ENCODE measurements at places on chromosomes 16 and 17.

GRCh38 chr16:84294531-84295142 lies at the start of gene WFDC1:
Gene WFDC1, plus strand, starts transcription at chr16:84294878. Its CDS starts 94 bp downstream, at chr16:84294972.
- H3K27me3 ChIP-seq: peaks cover 8% of the 10 kb centered on the region
- no peak for DNase-seq
- H3K27ac ChIP-seq: no peak within 1 kb of the TSS
- H3K4me1 ChIP-seq: peaks cover 5% of the 10 kb centered on the region
- H3K4me3 ChIP-seq: no peak within 1 kb of the TSS

- DNase-seq: no peak
- H3K27ac ChIP-seq: peak overlapping the region; percentile 92
- no peaks in the 10 kb centered on the region for H3K27me3 ChIP-seq
Measured at GRCh38 chr17:61928101-61928436, 287 bp upstream of the INTS2 start.

DNA sequence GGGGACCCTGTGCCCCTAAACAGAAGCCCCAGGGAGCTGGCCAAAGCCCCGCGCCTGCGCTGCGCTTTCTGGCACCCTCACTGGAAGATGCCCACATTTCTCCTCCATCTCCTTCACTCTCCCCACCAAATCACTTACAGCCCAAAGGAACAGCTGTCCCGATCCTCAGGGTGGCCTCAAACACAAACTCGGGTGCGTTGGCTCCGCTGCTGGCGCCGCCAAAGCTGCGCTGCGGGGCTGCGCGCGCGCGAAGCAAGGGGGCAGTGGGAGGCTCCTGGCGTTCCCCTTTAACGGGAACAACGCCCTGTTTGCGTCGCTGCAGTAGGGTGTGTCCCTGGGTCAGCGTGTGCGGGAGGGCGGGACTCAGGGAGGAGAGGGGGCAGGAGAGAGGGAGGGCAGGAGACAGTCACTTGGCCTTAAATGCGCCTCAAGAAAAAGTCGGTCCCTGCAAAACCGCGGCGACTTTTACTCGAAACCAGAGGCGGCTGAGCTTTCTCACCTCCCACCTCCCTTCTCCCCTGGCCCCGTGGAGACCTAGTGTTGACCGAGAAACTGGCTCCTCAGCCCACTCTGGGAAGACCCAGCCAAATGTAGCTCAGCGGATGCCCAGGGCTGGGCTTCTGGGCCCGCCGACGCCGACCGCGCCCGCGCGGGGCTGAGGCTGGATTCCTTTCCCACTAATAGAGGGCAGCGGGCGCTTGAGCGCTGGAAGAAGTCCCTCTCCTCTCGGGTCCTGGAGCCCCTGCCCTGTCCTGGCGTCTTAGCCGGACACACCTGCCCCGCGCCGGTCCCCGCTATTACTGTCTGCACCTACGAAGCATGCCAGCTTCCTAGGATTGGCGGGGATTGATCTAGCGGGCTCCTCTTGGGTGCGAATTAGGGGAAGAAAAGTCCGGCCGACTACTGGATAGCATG lies 2.6 kb downstream of the PMP22 start:
- peaks cover 6% of the 10 kb centered on the region for H3K36me3 ChIP-seq
- H3K4me1 ChIP-seq: peaks cover 14% of the 10 kb centered on the region
- H3K27ac ChIP-seq: peak overlapping the region; percentile 94
- H3K27me3 ChIP-seq: no peaks in the 10 kb centered on the region
- peak; percentile 94 for DNase-seq

DNA sequence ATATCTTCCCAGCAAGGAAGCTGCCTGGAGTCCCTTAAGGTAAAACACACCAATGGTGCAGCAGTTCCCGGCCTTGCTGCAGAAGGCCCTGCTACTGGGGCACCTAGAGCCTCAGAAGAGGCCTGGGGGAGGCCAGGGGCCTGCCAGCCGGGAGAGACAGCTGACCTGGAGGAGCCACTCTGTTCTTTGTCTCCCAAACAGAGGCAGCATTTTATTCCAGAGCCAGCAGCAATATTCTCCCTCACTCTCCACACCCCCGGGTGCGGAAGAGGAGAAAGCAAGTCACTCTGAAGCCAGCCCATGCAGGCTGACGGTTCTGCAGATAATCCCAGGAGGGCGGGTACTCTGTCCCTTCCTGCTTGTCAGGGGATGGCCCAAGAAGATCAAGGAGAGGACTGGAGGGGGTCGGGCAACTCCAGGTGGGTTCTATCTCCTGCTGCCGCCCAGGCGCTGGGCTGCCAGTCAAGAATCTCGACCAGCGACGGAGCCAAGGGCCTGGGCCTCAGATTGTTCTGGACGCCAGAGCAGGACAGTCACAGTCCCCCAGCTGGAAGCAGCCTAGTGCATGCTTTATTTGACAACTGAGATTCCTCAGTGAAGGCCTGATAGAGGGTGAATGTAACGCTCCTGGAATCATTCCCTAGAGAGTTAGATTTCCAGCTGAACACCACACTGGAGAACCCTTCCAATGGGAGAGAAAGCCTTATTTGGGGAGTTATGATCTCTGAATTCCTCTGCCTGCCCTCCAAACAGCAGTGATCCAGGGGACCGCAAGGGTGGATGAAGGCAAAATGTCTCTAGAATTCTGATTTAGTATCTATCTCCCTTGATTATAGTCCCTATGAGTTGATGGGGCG lies 1.1 kb upstream of the KIFC3 start:
- no peak overlapping the region for H3K4me3 ChIP-seq
- H3K27me3 ChIP-seq: no peaks in the 10 kb centered on the region
- peaks cover 6% of the 10 kb centered on the region for H3K36me3 ChIP-seq
- H3K27ac ChIP-seq: no peak overlapping the region
- H3K4me1 ChIP-seq: peaks cover 21% of the 10 kb centered on the region
- no peak for DNase-seq

- H3K27me3 ChIP-seq: no peaks in the 10 kb centered on the region
- H3K4me1 ChIP-seq: no peaks in the 10 kb centered on the region
- no peak overlapping the region for H3K27ac ChIP-seq
- no peak overlapping the region for H3K4me3 ChIP-seq
Measured at GRCh38 chr17:60398227-60398959, 6.5 kb upstream of the USP32 start.

- DNase-seq: no peak
- H3K27me3 ChIP-seq: no peaks in the 10 kb centered on the region
- H3K27ac ChIP-seq: no peak overlapping the region
- peaks cover 3% of the 10 kb centered on the region for H3K36me3 ChIP-seq
Measured at GRCh38 chr16:22240023-22240710, 34.1 kb downstream of the EEF2K start.

- no peaks in the 10 kb centered on the region for H3K4me1 ChIP-seq
- no peaks in the 10 kb centered on the region for H3K27me3 ChIP-seq
- DNase-seq: no peak
Measured at GRCh38 chr17:19719355-19720209, 3.2 kb upstream of the SLC47A2 start.

GRCh38 chr16:48110982-48111381 lies 44.8 kb downstream of the ABCC12 start:
- peaks cover 13% of the 10 kb centered on the region for H3K27me3 ChIP-seq
- H3K4me3 ChIP-seq: no peak overlapping the region
- H3K4me1 ChIP-seq: no peaks in the 10 kb centered on the region
- no peak overlapping the region for H3K27ac ChIP-seq
- DNase-seq: no peak

- H3K27ac ChIP-seq: no peak overlapping the region
- H3K4me3 ChIP-seq: no peak overlapping the region
- no peak for DNase-seq
- no peaks in the 10 kb centered on the region for H3K4me1 ChIP-seq
- H3K27me3 ChIP-seq: no peaks in the 10 kb centered on the region
Measured at GRCh38 chr17:44079877-44080821, 9.6 kb downstream of the G6PC3 start.

DNA sequence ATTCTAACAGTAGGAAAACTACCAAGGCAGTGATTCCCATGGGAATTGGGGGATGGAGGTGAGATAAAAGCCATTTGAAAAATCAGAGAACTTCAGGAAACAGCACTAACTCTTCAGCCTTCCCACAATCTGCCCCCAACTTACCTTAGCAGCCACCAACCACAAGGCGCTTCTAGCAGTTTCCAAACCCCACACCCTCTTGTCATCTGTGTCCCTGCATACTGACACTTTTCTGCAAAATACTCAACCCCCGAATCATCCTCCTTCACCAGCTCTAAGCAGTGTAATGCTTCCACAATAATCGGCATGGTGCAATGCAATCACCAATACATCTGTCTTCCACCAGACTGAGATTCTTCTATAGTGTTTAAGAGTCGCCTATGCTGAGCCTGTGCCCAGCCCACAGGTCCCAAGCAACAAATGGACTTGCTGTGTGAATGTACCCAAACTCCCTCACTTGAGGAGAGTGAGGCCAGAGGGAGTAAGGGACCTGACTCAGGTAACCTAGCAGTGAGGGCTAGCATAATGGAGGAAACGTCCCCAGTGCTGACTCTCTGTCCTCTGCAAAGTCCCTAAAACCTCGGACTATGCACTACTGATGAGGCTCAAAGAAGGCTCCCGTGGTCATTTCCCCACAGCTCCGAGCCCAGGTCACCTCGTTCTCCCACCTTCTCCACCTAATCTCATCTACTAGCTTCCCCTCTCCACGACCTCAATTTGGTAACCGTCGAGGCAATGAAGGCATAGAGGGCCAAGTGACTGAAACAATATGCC lies 943 bp downstream of the DYNC1LI2 start:
- H3K27me3 ChIP-seq: no peaks in the 10 kb centered on the region
- peak overlapping the region; percentile 72 for H3K27ac ChIP-seq
- DNase-seq: no peak
- H3K36me3 ChIP-seq: peaks cover 4% of the 10 kb centered on the region

- peaks cover 7% of the 10 kb centered on the region for H3K27me3 ChIP-seq
- H3K27ac ChIP-seq: no peak overlapping the region
- no peak for DNase-seq
- H3K4me1 ChIP-seq: peaks cover 4% of the 10 kb centered on the region
- no peak overlapping the region for H3K4me3 ChIP-seq
Measured at GRCh38 chr17:32993977-32994376, 2.3 kb downstream of the SPACA3 start.

GRCh38 chr17:43578699-43579565 lies 32.8 kb upstream of the ETV4 start:
- no peak overlapping the region for H3K4me3 ChIP-seq
- H3K4me1 ChIP-seq: peaks cover 4% of the 10 kb centered on the region
- peak; percentile 32 for DNase-seq

GRCh38 chr16:14510939-14511799 lies 118.9 kb downstream of the PARN start:
- peaks cover 2% of the 10 kb centered on the region for H3K4me1 ChIP-seq
- no peaks in the 10 kb centered on the region for H3K27me3 ChIP-seq
- no peak overlapping the region for H3K4me3 ChIP-seq
- H3K36me3 ChIP-seq: no peaks in the 10 kb centered on the region

DNA sequence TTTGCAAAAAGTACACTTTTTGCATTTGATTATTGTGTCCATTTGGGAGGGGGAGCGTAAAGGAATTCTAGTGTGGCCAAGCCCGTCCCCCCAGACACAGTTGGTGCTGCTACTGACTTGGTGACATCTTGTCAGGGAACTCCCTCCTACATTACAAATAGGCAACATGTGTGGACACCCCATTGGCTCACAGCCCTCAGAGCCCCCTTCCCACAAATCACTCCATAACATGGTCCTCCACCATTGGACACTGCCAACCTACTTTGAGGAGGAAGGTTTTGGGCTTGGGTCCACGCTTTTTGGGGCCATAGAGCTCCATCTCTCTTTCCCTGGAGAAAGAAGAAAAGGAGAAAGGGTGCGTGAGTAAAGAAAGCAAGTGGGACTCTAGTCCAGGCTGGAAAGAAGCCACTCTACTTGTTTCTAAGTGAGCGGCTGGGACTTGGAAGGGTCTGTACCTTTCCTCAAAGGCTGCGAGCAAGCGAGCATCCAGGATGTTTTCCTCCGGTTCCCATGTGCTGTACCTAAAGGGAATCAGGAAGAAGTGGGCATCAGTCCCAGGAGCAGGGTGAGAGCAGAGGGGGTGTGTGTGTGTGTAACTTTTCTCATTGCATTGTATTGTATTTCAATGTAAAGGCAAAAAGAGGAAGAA lies 958 bp downstream of the CBX8 start:
- peak overlapping the region; percentile 72 for H3K4me3 ChIP-seq
- H3K36me3 ChIP-seq: peaks cover 6% of the 10 kb centered on the region
- no peak overlapping the region for H3K27ac ChIP-seq
- peaks cover 46% of the 10 kb centered on the region for H3K27me3 ChIP-seq
- no peak for DNase-seq

GRCh38 chr16:5480431-5481195 lies 383.0 kb upstream of the EEF2KMT start:
- H3K4me1 ChIP-seq: no peaks in the 10 kb centered on the region
- no peak overlapping the region for H3K4me3 ChIP-seq
- no peak for DNase-seq
- H3K36me3 ChIP-seq: no peaks in the 10 kb centered on the region
- no peaks in the 10 kb centered on the region for H3K27me3 ChIP-seq

DNA sequence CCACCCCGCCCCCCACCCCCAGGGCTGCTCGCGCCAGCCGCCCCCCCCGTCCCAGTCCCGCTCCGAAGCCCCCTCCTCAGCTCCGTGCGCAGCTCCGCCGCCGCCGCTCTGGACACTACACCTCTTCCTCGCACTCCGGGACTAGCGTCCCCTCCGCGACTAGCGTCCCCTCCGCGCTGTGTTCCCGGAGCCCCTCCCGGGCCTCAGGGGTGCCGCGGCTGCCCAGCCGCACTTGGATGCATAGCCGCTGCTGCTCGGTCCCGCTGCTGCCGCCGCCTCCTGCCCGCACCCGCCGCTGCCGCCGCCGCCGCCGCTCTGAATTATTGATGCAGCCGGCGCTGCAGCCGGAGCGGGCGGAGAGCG lies at the start of gene CBLN1:
TSS of gene CBLN1 (minus strand) at position 359 of the 363 bp plus-strand sequence. CDS start 373 bp downstream, outside the sequence.
- H3K4me3 ChIP-seq: no peak within 1 kb of the TSS
- no peaks in the 10 kb centered on the region for H3K36me3 ChIP-seq
- DNase-seq: no peak
- no peak within 1 kb of the TSS for H3K27ac ChIP-seq

DNA sequence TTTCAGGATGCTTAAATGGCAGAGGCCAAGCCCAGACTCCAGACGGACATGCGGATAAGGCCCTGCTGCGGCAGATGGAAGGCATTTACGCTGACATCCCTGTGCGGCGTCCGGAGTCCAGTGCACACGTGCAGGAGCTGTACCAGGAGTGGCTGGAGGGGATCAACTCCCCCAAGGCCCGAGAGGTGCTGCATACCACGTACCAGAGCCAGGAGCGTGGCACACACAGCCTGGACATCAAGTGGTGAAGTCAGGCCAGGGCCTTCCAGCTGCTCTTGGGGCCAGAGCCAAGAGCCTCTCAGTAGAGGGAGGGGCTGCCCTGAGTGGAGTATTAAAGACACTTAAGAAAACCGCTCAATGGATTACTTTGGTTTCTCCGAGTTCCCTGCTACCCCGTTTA lies 29.4 kb downstream of the NARF start:
- H3K27ac ChIP-seq: no peak overlapping the region
- H3K36me3 ChIP-seq: peaks cover 15% of the 10 kb centered on the region
- no peak for DNase-seq
- peaks cover 4% of the 10 kb centered on the region for H3K4me1 ChIP-seq

DNA sequence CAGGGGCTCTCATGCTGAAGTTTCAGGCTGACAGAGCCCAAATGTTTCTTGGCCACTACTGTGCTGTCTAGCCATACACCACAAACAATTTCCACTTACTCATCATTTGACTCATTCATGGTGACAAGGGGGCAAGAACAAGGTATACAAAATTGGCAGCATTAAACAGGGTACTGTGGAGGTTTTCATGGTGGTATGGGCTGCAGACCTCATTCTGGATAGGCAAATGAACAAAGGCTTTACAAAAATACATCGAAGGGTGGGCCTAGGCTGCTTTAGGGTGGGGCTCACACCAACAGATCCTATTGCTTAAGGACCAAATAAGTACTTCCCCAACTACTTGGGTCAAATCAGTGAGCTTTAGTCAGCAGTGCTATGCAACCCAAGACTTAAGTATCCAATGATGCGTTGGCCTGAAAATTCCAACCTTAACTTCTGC lies 53.0 kb downstream of the N4BP1 start:
- H3K27me3 ChIP-seq: no peaks in the 10 kb centered on the region
- peak overlapping the region; percentile 32 for H3K27ac ChIP-seq
- H3K36me3 ChIP-seq: peaks cover 4% of the 10 kb centered on the region
- peak; percentile 86 for DNase-seq
- H3K4me3 ChIP-seq: no peak overlapping the region
